ENCODE measurements at places on chromosomes 13 and 19.

- DNase-seq: no peak
Measured at GRCh38 chr19:13819238-13819637, 24.0 kb downstream of the ZSWIM4 start.

GRCh38 chr19:54331626-54332025 lies 7.3 kb downstream of the LILRA4 start:
- DNase-seq: no peak

DNA sequence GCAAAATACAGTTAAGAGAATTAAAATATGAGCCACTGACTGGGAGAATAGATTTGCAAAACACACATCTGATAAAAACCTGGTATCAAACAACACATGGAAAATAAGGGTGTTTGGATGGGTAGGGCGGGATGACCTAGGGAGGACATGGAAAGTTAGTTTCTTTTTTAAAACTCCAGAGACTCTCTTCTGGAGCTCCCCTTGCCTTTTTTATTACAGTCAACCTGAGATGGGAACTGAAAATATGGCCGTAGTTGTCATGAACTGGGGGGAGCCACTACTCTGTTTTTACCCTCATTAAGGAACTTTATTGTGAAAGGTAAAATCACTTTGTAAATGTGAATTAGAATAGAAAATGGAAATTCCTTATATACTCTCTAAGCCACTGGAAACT lies 113.0 kb downstream of the ATP11A start:
- DNase-seq: no peak

DNA sequence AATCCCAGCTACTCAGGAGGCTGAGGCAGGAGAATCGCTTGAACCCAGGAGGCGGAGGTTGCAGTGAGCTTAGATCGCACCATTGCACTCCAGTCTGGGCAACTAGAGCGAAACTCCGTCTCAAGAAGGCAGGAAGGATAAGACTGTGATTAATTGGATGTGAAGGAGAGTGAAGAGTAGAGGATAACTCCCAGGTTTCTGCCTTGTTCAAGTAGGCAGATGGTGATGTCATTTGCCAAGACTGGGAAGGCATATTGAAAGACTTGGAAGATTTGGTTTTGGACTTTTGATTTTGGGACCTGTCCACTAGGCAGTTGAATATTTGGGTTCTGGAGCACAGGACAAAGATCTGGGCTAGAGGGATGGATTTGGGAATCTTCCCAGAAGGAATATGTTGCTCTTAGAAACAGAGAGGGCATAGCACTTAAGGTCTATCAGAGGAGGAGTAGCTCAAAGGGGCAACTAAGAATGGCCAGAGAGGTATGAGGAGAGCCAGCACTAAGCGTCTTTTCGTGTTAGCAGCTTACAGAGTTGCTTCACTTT lies 20.0 kb downstream of the GARRE1 start:
- no peak for DNase-seq

DNA sequence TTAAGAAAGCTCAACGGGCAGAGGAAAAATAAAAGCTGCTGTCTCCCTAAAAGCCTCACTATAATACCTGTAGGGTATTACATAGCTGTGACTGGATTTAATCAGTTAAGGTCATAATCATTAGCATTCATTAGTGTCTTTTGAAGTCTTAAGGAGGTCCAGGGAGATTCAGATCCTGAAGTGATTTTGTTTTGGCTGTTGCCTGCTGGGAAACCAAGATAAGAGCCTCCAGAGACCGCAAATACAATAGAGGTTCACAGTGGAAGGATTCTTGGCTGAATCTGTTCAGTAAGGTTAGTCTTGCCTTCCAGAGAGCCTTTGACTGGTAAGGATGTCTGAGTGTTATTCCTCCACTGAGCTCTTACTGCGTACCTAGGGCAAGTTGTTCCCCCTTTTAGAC lies 54.0 kb upstream of the TNFRSF19 start:
- DNase-seq: no peak

Data from stimulated activated CD4-positive, alpha-beta T cell treated with anti-CD3 and anti-CD28 coated beads, TNF-alpha, amount 100 ng/mL, for 48 hours (primary cell).